ENCODE measurements at places on chromosomes 7 and 10.

GRCh38 chr7:65307651-65308299 is 65.9 kb upstream of the ZNF92 start:
- DNase-seq = no peak

DNA sequence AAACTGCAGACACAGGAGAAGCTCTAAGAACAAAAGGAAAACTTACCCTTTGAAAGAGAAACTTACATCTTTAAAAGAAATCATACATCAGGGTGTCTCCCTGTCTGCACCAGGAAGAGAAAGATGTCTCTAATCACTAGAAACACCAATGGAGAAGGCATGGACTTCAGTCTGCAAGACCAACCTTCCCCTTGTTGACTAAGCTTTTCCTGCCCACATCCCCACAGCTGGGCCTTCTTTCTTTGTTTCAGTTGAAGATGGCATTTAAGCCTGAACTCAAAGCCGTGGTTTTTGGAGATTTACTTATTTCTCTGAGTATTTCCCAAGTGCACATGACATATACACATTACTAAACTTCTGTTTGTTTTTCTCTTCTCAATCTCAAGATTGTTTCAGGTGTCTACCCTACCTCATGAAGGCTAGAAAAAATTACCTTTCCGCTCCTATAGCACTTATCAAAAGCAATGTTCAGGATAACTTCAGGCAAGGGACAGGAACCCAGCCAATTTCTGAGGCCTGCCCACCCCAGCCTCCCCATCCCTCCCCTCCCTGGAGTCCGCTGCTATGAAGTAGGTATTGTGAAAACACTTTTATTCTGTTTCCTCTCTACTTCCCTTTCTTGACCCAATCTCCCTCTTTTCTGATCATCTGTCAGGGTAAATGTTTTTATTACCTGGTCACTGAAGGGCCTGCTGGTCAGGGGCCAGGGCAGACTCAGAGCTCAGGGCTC is 2.8 kb upstream of the SLC29A3 start:
- no peak for DNase-seq

DNA sequence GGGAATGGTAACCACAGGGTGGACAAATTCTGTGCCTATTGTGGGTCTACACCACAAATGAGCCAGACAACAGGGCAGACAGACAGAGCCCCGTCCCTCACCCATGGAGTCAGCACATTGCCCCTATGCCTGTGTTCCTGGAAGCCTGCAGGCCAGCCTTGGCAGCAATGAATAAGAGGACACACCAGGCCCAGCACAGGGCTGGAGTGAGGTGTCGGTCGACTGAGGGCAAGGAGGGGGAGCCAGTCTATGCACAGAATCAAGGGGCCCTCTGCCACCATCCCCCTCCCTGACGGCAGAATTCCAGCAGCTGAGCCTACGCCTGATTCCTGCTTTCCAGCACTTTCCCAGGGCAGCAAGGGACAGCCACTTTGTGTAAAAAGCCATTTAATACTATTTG is 98.2 kb downstream of the CALN1 start:
- no peak for DNase-seq

GRCh38 chr7:5779141-5779540 is 2.3 kb downstream of the RNF216 start:
- no peak for DNase-seq

DNA sequence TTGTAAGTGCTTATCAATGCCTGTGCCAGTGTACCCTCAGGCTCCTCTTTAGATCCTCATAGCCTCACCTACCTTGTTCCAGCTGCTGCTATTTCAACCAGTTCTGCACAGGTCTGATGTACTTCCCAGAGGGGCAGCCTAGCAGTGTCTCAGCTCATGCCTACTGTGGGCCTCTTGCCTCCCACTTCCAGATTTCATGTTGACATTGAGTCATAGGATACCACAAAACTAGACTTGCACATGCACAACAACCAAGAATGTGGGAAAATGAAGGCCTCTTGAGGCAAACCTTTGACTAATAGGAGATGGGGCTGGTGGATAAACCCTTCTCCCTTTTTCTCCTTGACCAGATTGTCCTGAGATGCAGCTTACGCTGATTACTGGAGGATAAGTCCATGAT is 31.0 kb downstream of the PON3 start:
- no peak for DNase-seq

DNA sequence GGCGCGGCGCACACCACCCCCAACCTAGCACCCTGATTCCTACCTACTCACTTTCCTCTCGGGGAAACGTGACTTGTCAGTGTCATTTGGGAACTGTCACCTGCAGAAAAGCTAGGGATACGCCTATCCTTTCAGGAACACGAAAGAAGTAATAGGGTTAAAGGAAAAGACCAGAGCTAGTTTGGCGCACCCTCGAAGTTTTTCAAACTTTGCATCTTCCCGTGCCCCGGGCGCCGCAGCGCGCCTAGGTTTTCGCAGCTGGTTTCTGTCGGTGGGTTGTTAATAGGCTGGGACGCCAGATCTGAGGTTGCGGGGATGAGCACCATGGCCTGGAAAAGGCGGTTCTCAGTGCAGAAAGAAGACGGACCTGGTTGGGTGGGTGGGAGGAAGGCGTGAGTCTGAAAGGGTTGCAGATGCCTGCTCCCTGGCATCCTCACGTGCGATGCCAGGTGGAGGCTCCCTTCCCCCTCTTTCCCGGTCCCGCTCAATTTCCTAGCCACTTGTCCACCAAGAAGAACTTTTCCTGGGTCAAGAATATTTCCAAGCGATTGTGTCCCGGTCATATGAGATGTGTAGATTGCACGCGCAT is 568 bp upstream of the MEOX2 start:
- DNase-seq = no peak

DNA sequence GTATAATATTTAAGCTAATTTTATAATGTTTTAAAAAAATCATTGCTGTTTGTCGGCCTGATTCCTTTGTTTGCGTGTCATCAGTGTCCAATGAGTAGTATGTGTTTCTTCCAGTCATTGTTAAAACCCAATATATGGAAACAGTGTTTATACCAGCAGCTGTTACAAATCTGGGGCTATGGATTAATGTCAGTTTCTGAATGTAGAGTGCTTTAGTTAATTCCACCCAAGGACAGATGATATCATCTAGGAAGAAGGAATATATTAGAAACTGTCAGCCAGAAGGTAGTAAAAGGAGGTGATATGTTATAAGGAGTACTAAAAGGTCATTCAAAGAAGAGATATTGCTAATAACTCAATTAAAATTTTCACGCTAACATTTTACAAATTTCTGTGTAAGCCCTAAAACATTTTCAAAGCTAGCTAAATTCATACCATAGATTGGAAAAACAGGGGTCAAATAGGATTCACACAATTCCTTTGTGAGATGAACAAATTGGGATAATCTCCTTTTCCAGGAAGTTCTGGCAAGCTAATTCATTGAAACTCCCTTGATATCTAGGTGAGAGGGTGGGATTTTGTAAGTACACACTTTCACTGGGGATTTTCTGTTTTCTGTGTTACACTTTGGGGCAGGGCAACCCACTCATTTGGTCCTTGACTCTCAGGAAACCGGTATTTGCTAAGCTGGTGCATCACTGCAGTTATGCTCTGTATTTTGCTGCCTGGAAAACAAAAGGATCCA is 448.8 kb downstream of the LRMDA start:
- no peak for DNase-seq

GRCh38 chr10:61588770-61589211 is 73.9 kb upstream of the CABCOCO1 start:
- no peak for DNase-seq

DNA sequence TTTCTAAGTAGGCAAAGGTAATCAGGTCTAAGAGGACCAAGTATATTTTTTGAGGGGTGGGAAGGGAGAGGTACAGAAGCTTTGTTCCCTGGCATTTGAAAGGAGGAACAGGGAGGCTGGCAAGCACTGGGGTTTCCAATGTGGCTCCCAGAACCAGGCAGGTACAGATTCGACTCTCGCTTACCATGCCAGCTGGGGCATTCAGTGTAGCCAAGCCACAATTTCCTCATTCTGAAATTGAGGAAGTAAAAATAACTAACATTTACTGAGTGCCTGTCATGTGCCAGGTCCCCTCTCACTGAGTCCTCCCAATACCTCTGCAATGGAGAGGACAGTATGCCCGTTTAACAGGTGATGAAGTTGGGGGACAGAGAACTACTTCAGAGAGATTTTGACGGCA is 45.9 kb upstream of the BET1 start:
- no peak for DNase-seq
